ENCODE measurements at places on chromosomes 1 and 21.

DNA sequence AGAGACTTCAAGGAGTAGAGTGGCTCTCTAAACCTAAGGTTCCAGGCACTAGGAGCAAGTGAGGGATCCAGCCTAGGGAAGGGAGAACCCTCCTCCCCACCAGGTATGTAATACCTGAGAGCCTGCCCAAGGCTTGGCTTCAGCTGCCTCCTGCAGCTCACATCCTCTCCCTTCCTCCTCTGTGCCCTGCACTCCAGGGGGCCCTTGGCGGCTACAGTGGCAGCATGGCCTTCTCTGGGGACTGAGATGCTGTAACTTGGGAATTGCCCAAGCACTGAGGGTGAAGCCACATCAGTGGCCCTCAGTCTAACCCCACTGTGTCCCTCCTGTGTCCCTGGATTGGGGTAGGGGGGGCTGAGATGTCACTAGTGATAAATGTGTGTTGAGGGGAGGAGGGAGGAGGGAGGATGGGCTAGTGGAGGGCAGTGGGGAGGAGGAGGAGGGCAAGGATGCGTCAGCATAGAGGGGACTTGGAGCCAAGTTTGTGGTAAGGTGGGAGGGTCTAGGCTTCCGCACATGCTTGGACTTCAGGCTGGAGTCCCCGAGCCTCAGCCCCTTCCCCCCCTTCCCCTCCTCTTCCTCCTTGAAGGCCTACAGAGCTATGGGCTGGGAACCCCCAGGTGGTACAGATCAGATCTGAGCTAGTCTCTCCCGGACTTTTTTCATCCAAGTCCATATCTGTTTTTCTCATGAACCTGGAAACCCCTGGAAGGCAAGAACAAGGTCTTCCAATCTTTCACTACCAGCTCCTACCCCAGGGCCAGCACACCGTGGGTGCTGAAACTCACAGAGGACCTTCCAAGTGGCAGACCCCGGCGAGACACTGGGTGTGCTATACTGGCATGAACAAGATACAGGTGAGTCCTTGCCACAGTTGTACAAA, 17.5 kb downstream of the COL9A2 start:
- no peak for DNase-seq

GRCh38 chr1:108537976-108538375, 21.9 kb upstream of the EEIG2 start:
- no peak for DNase-seq

DNA sequence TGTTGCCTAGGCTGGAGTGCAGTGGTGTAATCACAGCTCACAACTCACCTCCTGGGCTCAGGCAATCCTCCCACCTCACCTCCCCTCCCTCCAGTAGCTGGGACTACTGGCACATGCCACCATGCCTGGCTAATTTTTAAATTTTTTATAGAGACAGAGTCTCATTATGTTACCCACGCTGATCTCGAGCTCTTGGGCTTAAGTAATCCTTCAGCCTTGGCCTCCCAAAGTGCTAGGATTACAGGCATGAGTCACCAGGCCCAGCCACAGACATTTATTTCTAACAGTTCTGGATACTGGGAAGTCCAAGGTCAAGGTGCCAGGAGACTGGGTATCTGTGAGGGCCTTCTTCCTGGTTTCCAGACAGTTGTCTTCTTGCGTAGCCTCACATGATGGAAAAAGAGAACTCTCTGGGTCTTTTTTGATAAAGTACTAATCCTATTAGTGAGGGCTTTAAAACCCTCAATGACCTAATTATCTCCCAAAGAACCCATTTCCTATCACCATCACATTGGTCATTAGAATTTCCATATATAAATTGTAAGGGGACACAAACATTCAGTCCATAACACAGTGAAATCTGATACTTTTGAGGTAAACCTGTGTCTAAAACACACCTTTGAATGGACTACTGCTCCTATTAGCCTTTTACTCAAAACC, 67.9 kb downstream of the PHACTR4 start:
- peak; percentile 83 for DNase-seq

DNA sequence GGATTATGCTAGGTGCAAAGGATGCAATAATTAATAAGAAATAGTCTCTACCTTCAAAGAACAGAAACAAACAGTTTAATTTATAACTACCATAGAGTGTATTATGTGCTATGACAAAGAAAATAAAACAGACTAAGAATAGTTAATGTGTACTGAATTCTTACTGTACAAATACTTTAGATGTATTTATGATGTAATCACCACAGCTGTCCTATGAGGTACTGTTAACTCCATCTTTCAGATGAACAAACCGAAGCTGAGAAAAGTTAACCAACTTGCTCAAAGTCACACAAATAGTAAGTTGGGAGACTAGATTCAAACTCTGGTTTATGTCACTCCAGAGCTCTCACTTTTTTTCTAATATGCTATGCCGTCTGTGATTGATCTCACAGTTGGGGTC, 77.0 kb upstream of the FGGY start:
- no peak for DNase-seq

GRCh38 chr21:46191257-46191685, 7.0 kb upstream of the SPATC1L start:
- no peak for DNase-seq

DNA sequence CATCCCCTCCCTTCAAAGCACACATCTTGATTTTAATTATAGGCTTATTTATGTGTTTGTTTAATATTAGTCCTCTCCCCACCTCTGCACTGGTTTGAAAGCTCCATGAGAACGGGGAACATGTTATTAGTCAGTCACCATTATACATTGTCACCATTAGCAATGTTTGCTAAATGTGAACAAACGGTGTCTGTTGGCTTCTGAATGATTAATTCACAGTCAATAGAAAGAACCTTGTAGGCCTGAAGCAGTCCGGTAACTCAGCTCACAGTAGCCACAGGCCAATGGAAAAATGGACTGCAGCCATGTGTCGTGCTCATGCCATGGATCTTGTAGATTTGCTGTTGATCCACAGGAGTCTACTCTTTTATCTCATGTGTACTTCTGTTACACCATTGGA, 49.7 kb upstream of the NHLH2 start:
- DNase-seq = no peak

DNA sequence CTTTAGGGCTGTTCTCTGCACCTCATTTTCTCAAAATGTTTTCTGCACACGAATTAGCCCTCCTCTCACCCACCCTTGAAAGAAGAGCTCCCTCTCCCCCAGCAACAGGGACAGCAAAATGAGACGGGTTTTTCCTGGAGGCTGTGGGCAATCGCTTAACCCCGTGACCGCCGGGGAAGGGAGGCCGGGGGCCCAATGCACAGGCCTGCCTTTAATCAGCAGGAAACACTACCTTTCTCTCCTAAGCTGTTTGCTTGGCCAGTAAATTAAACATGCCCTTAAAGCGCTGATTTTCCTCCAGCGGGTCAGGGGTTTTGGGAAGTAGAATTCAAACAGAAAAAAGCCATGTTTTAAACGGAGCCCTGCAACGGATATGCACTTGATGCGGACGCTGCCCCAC, 114.4 kb downstream of the PRDM16 start:
- DNase-seq = no peak

DNA sequence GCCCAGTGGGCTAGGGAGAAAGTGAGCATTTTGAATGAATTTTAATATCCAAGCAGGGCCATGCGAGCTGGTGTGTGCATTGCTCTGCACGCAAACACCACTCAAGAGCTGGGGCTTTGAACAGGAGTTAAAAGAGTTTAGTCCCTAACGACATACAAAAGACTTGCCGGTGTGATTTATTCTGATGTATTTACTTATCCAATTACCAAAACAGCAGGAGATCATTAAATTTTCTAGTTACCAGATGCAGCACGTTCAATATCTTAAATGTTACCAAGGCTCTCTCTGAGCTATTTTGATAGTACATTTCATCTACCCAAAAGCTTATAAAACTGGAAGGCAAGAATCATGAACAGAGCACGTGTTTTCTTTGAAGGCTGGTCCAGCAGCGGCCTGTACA, 30.0 kb upstream of the DMRTA2 start:
- no peak for DNase-seq

GRCh38 chr1:40628903-40629292, 36.6 kb downstream of the RIMS3 start:
- DNase-seq = no peak

GRCh38 chr1:235942979-235943575, 76.4 kb upstream of the LYST start:
- DNase-seq = no peak

- peak; percentile 9 for DNase-seq
These were observed 11.1 kb upstream of the MSTO1 start for GRCh38 chr1:155598842-155599331.

DNA sequence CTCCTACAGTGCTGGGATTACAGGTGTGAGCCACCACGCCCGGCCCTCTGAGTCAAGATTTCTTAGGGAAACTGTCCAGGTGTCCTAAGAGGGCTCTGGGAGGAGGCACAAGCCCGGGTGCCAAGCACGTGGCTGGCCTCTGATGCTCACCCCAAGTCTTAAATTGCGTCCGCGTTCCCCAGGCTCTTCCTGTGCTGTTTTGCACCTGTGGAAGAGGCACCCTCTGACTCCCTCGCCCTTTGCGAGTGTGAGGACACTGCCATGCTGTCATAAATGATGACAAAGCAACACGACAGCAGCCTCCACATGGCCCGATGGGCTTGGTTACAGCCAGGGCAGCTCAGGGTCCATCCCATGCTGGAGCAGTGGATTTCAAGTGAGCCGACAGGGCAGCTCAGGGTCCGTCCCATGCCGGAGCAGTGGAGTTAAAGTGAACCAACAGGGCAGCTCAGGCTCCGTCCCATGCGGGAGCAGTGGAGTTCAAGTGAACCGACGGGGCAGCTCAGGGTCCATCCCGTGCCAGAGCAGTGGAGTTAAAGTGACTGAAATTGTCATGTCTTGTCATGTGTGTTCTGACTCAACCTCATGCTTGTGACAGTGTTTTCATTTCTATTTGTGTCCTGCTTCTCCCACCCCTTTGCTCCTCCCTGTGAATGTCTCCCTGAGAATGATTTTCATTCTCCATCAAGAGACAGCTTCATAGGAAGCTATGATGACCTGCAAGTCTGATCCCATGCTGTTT, 33.9 kb downstream of the PCNT start:
- DNase-seq = no peak

DNA sequence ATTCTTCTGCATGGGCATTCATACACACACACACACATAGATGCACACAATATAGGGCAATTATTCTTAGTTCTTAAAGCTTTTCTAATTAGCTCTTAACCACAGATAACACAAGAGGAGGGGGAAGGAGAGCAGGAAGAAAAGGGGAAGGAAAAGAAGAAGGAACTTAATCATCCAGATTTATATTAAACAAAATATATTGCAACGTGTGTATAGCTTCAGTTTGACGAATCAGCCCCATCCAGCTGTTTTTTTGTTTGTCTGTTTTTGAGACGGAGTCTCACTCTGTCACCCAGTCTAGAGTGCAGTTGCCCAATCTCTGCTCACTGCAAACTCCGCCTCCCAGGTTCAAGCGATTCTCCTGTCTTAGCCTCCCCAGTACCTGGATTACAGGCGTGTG, 21.7 kb upstream of the ANKRD13C start:
- no peak for DNase-seq

- DNase-seq = no peak
These were observed 5.1 kb downstream of the PEF1 start for GRCh38 chr1:31639543-31639942.

- DNase-seq = no peak
These were observed at the start of gene TINAGL1 for GRCh38 chr1:31576201-31576669. Gene TINAGL1 (plus strand): TSS chr1:31576515. CDS start chr1:31577149, 634 bp downstream.

DNA sequence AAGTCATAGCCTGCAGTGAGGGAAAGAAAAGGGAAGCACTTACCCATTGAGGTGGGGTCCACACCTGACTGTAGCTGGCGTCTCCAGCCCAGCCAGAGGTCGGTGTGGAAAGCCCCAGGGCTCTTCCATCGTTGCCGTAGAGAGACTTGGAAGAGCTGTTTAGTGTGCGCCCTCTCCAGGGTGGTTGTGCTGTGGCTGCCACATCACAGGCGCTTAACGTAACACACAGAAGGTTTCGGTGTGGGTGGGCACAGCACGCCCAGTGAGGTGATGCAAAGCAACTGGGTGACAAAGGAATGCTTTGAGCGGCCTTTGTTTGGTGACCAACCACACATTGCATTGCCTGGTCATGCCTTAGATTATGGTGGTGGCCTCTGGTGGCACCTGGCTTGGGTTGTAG, 36.8 kb upstream of the KIF1B start:
- DNase-seq = no peak

DNA sequence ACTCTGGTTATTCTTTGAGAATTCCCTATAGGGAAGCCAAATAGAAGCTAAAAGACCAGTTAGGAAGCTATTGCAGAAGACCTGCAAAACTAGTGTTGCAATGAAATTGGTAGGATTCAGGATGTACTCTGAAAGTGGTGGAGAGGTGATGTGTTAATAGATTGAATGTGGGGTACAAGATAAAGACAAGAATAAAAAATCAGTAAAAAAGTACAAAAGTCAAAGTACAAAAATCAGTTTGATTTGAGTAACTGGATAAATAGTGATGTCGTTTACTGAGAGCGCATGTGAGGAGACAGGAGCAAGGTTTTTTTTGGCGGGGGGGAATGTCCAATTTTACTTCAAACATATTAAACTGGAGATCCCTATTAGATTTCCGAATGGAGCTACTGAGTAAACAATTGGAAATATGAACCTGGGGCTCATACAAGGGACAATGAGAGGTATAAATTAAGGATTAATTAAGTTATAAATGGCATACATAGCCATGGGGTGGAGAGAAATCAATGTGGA, 2.5 kb upstream of the DCAF8 start:
- DNase-seq = no peak

DNA sequence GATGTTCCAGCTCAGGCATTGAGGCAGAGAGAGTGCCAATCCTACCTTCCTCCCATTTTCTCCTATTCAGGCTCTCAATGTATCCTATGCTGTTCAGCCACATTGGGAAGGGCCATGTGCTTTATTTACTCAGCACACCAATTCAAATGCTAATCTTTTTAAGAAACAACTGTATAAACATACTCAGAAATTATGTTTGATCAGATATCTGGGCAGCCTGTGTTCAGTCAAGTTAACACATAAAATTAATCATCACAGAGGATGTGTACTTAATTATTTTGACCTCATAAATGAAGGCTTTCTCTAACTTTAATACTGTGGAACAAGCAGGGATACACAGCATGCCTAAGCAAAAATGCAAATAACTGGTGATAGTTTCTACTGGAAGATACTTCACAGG, 149.8 kb downstream of the NCAM2 start:
- DNase-seq = no peak

DNA sequence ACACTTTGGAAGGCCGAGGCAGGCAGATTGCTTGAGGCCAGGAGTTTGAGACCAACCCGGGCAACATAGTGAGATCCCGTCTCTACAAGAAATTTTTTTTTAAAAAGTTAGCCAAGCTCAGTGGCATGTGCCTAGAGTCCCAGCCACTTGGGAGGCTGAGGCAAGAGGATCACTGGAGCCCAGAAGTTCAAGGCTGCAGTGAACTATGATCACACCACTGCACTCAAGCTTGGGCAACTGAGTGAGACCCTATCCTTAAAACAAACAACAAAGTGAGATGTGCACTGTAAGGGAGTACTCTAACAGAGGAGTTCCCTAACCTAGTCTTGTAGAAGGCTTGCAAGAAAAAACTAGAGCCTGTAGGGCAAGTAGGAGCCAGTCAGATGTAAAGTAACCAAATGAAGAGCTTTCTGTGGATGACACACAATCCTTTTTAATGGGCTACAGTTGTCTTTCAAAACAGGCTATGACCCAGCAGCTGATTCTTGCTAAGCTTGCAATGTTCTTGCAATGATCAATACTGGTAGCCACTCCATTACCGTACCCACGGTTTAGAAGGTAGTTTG, 38.0 kb upstream of the SRP9 start:
- no peak for DNase-seq
